Cardiac septum (tissue), 1 donor: ENCODE measurements at places on chromosomes 1 and 21. TPM values are rescaled to one million over a fixed set of nuclear protein-coding genes. Genes with fewer than 3 reads are reported as not detected.
A peak's percentile ranks its signal among the peaks of the same experiment; 100 is the strongest.

NHLH1 gene
- not detected for total RNA-seq

KRTAP10-7 gene
- not detected for total RNA-seq

FAM72D gene
- total RNA-seq: not detected

SOX13 gene
- total RNA-seq: 17.9 TPM

SPATA17 gene
- 0.78 TPM for total RNA-seq

TFF2 gene
- not detected for total RNA-seq

DNA sequence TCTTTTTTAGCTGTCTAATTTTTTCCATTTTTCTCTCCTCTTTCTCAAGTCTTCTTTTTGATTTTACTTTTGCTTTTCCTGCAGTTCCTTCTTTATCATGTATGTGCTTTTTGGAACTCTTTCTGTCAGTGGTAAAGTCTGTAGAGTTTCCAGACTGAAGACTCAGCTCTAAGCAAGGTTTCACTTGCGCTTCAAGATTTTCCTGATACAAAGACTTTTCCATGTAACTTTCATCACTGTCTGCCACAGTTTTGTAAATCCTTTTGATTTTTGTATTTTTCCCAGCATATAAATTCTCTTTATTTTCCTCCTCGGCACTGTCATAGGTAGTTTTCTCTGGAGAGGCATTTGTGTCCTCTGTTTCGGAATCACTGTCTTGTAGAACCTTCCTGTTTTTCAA, 5.5 kb downstream of the CLSPN start:
- DNase-seq: no peak

DNA sequence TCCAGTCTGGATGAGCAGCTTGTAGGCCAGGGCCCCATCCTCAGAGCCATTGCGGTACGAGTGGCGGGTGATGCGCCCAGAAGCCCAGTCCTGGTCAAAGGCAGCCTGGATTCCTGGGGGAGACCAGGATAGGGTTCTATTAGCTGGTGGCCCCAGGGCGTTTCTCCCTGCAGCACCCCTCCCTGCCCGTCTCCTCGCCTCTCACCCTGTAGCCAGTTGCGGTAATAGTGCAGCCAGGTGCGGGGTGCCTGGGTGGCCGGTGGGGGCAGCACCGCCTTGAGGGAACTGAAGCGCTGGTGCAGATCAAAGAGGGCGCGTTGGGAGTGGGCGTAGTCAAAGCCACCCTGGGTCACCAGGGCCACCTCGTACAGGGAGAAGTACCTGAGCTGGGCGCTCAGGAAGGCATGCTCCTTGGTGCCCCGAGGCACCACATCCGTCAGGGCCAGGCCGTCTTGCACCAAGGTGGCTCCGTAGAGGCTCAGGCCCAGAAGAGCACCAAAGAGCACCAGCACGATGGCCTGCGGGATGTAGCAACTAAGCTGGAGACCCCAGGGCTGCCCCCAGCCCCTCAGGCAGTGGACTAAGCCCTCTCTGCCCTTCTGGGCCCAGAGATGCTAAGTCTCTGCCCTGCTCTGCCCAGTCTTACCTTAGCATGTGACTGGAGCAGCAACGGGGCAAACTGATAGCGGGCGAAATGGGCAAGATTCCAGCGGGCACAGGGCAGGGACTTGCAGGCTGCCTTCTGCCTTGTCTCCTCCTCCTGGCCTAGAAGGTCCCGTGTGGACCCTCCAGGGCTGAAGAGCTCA, 15.7 kb downstream of the PTCH2 start:
- no peak for DNase-seq

DNA sequence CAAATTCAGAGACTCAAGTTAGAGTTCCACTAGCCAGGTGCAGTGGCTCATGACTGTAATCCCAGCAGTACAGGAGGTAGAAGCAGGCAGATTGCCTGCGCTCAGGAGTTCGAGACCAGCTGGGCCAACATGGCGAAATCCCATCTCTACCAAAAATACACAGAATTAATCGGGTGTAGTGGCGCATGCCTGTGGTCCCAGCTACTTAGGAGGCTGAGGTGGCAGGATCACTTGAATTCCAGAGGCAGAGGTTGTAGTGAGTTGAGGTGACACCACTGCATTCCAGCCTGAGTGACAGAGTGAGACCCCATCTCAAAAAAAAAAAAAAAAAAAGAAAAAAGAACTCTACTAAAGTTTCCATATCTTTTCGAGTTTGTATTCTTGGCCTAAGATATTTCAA, 36.7 kb upstream of the CHRM3 start:
- DNase-seq: no peak

DNA sequence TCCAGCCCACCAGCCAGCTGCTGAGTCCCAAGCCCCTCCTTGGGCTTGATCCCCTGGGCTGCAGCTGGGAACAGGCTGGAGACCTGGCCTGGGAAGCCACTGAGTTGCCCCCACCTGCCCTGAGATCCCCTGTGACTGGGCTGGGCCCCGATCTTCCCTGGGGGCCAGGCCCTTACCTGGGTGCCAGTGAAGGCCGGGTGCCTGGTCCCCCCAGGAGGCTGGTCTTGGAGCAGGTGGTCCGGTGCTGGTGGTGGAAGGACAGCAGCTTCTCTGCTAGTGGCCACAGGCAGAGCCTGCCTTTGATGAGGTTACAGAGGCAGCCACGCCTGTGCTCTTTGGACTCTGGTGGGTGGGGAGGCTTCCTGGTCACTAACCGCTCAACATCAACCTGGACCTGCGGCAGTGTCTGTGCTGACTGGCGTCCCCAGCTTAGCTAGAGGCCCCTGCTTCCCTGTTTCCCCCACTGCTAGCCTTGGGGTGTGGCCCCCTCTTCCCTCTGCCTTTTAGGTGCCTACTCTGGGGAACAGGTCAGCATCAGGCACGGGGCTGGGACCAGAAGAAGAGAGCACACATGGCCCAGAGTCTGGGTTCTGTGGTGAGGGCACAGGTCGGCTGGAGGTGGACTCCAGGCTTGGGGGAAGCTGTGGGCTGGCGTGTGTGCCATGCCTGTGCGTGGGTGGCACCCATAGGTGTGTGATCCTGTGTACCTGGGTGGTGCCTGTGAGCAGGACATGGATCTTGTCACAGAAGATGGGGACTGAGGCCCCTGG, at the start of gene EPS8L3:
EPS8L3 (minus strand) TSS at position 278 of the 770 bp plus-strand sequence. CDS start 2,174 bp downstream, outside the sequence.
- peak; percentile 75 for DNase-seq

DNA sequence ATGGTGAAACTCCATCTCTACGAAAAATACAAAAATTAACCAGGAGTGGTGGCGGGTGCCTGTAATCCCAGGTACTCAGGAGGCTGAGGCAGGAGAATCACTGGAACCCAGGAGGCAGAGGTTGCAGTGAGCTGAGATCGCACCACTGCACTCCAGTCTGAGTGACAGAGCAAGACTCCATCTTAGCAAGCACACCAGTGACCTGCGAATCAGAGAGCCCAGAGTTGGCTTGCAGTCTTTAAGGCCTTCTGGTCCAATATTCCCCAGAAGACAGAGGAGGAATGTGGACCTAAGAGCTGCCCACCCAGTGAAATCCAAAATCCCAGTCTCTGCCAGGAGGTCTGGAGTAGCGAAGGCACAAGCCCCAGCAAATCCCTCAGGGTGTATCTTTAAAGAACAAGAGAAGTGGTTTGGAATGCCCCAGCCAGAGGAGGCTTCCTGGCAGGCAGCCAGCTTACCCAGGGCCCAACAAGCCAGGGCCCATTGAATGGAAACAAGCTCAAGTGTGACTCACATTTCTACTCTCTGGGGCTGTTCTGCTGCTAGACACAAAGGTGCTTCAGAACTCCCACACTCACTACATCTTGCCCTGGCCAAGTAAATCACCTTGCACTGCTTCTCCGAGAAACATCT, 23.9 kb downstream of the GPR161 start:
- no peak for DNase-seq

DNA sequence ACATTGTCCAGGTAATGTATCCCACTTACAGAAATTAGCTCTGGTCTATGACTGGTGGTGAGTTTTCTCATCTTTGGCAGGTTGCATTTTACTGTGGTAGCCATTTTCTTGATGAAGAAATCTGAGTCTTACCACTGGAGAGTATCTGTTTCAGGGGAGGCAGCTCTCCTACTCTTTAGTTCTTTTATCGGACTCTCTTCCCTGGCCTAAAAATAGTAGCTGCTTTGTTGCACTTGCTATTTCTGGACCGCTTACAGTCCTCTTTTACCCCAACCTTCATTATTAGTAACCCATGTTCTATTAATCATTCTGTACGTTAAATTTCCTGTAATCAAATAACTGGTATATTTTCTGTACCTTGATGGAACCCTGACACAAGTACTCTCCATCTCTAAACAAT, 720.8 kb downstream of the PLA2G4A start:
- no peak for DNase-seq

DNA sequence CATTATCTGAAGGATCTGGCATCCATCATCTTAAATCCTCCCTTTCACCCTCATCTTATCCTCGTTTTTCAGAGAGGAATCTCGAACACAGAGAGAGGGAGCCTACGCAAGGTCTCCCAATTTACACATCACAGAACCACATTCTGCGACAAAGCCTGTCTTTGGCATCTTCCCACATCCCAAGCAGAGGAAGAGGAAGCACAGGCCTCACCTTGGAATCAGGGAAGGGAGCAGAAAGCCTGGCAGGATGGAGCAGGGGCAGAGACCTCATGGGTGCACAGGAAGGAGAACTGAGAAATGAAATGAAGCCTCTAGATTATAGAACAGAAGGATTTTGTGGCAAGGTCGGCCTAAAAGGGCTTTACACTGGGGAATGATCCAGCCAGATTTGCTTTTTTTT, 5.8 kb downstream of the ABCB10 start:
- no peak for DNase-seq

DNA sequence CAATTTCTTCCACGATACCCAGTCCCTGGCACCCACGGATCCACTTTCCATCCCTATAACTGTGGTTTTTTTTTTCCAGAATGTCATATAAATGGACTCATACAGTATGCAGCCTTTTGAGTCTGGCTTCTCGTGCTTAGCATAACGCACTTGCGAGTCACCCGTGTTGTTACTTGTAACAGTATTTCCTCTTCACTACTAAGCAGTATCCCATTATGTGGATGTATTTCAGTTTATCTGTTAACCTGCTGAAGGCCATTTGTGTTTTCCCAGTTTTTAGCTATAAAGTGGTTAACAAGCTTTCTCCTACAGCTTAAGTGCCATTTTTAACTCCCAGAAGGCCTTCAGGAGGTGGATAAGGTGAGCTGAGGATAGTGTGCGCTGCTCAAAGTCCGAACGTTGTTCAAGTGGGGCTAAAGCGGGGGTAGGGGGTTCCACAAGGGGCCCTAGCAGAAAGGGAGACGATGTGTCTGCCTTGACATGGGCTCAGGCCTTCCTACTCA, 829 bp downstream of the ADAR start:
- no peak for DNase-seq

GRCh38 chr1:175162955-175163354, 29.6 kb downstream of the KIAA0040 start:
- DNase-seq: no peak

DNA sequence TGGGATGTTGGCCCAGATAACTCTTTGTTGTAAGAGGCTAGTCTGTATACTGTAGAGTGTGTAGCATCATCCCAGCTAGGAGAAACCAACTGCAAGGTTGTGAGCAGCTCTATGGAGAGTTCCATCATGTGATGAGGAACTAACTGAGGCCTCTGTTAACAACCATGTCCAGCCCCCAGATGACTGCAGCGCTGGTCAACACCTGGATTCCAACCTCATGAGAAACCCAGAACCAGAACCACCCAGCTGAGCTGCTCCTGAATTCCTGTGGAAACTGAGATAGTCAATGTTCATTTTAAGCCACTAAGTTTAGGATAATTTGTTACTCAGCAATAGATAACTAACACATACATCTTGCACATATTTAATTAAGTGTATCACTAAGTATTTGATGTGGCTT, 41.6 kb upstream of the SLC2A1 start:
- DNase-seq: no peak

DNA sequence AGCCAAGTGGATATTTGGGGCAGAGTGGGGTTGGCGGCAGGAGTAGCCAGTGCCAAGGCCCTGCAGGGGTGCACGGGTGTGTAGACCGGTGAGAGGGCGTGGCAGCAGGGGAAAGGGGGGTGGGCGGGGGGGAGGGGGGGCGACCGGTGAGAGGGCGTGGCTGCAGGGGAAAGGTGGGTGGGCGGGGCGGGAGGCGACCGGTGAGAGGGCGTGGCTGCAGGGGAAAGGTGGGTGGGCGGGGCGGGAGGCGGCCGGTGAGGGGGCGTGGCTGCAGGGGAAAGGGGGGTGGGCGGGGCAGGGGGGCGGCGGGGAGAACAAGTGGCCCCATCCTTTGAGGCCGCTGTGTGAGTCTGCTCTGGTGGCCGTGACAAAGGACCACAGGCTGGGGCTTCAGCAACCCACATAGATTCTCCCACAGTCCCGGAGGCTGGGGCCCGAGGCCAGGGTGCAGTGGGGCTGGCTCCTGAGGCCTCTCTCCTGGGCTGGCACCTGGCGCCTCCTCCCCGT, 25.8 kb downstream of the RRP1 start:
- no peak for DNase-seq

GRCh38 chr1:209400351-209401220, 182.9 kb upstream of the CAMK1G start:
- DNase-seq: no peak

GRCh38 chr1:3717041-3717714, 35.1 kb upstream of the CCDC27 start:
- no peak for DNase-seq

- no peak for DNase-seq
These were observed 14.5 kb downstream of the IFNAR2 start for GRCh38 chr21:33244082-33244778.

GRCh38 chr1:210446479-210446878, 117.8 kb downstream of the HHAT start:
- DNase-seq: no peak

GRCh38 chr1:160217481-160218051, 12.4 kb downstream of the PEA15 start:
- DNase-seq: no peak

GRCh38 chr1:223249854-223250631, 107.0 kb upstream of the TLR5 start:
- DNase-seq: no peak

DNA sequence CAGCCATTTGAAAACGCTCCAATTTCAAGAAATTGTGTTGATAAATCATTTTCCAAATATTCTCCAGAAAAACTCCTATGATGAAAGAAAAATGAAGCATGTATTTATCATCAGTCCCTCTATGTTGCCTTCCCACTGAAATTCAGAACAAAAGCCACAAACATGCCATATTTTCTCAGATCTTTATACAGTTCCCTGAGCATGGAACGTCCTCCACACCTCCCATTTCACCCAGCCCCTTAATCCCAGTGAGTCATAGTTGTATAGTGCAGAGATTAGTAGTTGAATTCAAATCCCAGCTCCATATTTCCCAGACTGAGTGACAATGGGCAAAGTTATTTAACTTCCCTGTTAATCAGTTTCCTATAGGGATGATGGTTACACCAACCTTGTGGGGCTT, 20.6 kb upstream of the NPL start:
- DNase-seq: no peak

- peak; percentile 93 for DNase-seq
These were observed at the start of gene SORT1 for GRCh38 chr1:109397581-109398342. SORT1 (minus strand) TSS chr1:109397918; CDS start chr1:109397892, 26 bp downstream.

- DNase-seq: no peak
These were observed 25.1 kb upstream of the ZFP69B start for GRCh38 chr1:40425198-40425597.

DNA sequence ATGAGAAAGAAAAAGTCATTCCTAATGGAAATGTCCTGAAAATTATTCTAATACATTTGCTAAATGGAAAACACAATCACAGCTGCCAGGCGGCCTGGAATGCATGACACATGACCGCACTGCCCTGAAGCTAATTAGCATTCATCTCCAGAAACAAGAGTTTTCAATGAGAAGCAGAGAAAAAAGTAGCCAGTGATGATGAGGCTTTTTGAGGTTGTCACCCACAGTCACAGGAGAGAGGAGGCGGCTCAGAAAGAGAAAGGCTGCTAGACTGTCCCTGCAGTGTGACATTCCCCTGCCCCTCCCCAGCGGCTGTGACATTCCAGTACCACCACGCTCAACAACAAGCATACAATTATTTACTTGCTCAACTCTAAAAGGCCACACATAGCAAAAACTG, 122.9 kb upstream of the KRTAP19-8 start:
- DNase-seq: no peak

GRCh38 chr1:70874063-70874462, 173.6 kb downstream of the PTGER3 start:
- DNase-seq: no peak
